ENCODE measurements at places on chromosomes 7 and 10.
A peak's percentile ranks its signal among the peaks of the same experiment; 100 is the strongest.

GRCh38 chr7:137943132-137943551 lies 58.7 kb downstream of the CREB3L2 start:
- peak; percentile 58 for DNase-seq

DNA sequence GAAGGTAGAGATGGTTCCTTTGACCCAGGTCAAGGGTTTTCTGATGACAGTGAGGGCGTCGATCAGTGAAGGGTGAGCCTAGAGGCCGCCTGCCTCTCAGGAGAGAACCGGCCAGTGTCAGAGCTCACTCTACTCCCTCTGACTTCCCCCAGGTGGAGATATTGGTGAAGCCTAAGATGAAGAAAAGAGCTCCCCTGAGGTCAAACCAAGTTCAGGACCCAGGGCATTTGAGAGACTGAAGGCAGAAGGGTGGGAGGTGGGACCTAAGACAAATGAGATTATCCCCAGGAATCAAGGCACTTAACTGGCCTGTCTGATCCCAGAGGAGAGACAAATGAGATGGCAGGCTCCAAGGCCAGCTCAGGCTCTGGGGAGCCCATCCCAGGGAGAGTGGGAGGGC lies 104.7 kb downstream of the CDH23 start:
- no peak for DNase-seq

DNA sequence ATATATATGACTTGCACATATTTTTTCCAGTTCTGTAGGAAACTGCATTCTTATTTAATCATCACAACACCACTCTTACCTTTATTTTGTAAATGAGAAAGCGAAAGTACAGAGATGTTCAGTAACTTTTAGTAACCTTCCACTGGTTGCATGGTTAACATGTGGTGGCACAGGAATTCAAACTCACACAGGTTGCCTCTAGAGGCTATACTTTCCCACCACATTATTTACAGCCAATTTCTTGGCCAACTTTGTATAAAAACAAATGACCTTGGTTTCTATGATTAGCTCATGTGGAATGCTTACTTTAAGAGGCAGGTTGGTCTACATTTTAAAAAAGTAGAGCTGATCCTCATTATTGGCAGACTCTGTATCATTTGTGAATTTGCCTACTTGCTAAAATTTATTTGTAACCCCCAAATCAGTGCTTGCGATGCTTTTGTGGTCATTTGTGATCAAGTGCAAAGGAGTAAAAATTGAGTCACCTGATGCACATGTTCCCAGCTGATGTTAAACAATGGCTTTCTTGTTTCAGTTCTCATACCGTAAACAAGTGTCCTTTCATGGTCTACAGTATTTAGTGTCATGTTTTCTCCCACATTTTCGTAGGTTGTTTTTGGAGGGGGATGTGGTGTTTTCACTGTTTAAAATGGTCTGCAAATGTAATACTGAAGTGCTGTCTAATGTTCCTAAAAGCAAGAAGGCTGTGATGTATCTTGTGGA lies 14.8 kb downstream of the BBS9 start:
- no peak for DNase-seq

DNA sequence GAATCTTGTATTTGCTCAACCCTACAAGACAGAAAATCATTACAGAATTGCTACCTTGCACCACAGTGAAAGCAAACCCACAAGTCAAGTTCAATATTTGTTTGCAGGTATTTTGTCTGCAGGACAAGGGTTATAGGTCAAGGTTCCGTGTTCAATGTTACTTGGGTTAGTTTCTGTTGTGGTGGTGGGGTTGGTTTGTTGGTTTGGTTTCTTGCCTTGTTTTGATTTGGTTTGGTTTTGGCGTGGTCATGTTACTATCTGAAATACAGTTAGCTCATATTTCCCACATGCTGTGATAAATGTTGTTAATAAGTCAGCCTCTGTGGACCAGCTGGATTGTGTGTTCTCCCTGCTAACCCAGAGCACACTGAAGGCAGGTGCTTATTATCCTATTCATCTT lies 75.6 kb upstream of the INSIG1 start:
- DNase-seq, result no peak

DNA sequence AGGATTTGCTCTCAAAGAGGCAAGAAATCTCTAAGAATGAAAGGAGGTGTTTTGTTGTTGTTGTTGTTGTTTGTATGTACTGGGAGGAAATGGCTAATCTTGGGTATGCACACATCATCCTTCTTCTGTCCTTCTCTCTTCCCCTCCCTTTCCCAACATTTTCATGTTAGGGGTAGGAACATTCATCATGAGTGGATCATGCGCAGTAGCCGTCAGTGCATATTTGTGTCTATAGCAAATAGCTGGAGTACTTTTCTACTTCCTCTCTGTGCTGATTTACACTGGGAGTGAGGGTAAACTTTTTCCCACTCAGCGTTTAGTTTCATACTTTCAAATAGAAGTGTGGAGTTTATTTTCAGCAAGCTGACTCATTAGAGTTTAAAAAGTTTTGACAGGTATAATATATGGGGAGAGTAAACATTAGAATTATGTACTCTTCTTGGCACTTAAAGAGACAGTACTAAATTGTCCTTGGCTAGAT lies 80.5 kb upstream of the PRKG1 start:
- DNase-seq, result peak; percentile 22

GRCh38 chr7:39130274-39130673 lies 152.6 kb downstream of the POU6F2 start:
- DNase-seq, result no peak

- DNase-seq, result peak; percentile 77
Observed at GRCh38 chr10:103145860-103146466, 47.1 kb downstream of the NT5C2 start.

All from hepatocyte (in vitro differentiated cells).